ENCODE measurements at places on chromosomes 13 and 19.
A peak's percentile ranks its signal among the peaks of the same experiment; 100 is the strongest.

DNA sequence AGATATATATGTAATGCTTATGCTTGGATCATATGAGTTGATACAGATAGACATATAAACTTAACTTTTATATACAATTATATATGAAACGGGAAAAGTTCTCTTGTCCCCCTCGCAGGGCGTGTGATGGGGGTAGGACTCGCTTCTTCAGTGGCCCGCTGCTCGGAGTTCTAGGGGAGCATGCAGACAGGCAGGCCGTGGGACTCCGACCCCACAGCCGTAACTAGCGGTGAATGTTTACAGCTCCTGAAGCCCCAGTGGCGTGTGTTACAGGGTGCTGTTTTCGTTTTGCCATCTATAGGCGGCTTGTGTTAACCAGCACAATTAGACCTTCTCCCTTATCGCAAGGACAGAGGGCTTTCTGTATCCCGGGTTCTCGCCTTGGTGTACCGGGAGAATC, 1899.8 kb downstream of the PCDH9 start:
- no peaks in the 10 kb centered on the region for H3K4me1 ChIP-seq
- no peaks in the 10 kb centered on the region for H3K36me3 ChIP-seq
- H3K4me3 ChIP-seq = no peak overlapping the region
- H3K27me3 ChIP-seq = no peaks in the 10 kb centered on the region
- no peak overlapping the region for H3K27ac ChIP-seq

DNA sequence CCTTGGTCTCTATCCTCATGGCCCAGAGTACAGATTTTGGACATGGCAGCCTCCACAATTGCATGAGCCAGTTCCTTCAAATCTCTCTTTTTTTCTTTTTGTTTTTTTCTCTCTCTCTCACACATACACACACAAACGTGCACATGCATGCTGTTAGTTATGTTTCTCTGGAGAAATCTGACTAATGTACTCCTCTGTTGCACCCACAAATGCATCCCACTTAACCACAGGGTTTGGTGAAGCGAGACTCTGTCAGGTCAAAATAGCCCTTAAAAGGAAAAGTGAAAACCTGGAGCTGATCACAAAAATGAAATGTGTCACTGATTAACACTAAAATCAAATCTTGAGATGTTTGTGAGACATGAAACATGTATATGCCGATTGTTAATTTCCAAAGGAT, 374.6 kb upstream of the ARGLU1 start:
- no peak for DNase-seq
- H3K27me3 ChIP-seq = no peaks in the 10 kb centered on the region
- H3K36me3 ChIP-seq = no peaks in the 10 kb centered on the region
- no peak overlapping the region for H3K27ac ChIP-seq

- peaks cover 4% of the 10 kb centered on the region for H3K36me3 ChIP-seq
- H3K4me3 ChIP-seq = no peak overlapping the region
- no peak for DNase-seq
- no peaks in the 10 kb centered on the region for H3K27me3 ChIP-seq
- H3K4me1 ChIP-seq = peaks cover 36% of the 10 kb centered on the region
- no peak overlapping the region for H3K27ac ChIP-seq
Observed at GRCh38 chr13:24215732-24216131, 55.2 kb downstream of the SPATA13 start.

DNA sequence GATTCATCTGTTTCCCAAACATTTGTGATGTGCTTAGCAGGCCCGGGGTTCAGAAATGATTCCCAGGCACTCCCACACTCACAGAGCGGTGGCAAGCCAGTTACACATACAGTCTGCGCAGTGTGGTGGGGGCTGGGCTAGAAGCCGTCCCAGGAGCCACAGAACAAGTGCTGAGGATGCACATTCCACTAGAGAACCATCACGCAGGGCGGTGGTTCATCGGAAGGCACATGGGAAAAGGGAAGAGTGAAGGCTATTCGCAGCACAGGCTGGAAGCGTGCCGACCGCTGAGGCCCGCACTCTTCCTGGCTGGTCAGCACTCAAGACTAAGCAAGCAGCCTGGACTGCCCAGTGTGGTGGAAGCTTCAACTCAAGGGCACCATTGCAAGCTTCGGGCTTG, 126.3 kb upstream of the SLC7A1 start:
- H3K36me3 ChIP-seq = no peaks in the 10 kb centered on the region
- no peak for DNase-seq
- H3K27me3 ChIP-seq = peaks cover 5% of the 10 kb centered on the region

DNA sequence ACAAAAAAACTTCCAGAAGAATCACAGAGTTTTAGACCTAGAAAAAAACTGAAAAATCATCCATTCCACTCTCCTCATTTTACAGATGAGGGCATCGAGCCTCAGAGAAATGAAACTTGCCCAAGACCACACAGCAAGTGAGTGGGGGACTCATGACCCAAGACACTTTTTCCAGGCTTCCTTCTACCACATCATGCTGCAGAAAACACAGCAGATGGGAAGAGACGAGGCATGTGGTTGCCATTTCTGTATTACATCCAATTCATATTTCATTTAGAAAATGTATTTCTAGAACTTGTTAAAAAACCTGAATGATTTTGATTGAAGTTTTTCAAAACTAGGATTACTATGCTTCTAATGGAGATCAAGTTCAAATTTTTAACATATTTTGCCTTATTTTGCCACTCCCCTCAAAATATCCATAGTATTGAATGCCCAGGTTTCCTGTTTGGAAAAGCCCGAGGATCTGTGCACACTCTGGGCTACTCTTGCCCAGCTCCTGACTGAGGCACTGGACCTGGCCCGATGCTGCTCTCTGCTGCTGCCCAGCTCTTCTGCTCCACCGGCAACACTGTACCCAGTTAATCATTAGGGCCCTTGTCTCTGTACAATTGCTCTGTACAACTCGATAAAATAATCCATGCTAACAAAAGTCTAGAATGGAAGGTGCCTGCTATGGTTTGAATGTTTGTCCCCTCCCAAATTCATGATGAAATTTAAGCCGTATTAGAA, 157.4 kb downstream of the EFNB2 start:
- no peak for DNase-seq
- no peaks in the 10 kb centered on the region for H3K36me3 ChIP-seq
- H3K27me3 ChIP-seq = no peaks in the 10 kb centered on the region
- no peaks in the 10 kb centered on the region for H3K4me1 ChIP-seq
- no peak overlapping the region for H3K4me3 ChIP-seq
- H3K27ac ChIP-seq = no peak overlapping the region

GRCh38 chr13:45113233-45114224, 6.8 kb upstream of the GTF2F2 start:
- H3K4me1 ChIP-seq = peaks cover 11% of the 10 kb centered on the region
- H3K36me3 ChIP-seq = no peaks in the 10 kb centered on the region
- no peak overlapping the region for H3K27ac ChIP-seq
- H3K27me3 ChIP-seq = peaks cover 4% of the 10 kb centered on the region

DNA sequence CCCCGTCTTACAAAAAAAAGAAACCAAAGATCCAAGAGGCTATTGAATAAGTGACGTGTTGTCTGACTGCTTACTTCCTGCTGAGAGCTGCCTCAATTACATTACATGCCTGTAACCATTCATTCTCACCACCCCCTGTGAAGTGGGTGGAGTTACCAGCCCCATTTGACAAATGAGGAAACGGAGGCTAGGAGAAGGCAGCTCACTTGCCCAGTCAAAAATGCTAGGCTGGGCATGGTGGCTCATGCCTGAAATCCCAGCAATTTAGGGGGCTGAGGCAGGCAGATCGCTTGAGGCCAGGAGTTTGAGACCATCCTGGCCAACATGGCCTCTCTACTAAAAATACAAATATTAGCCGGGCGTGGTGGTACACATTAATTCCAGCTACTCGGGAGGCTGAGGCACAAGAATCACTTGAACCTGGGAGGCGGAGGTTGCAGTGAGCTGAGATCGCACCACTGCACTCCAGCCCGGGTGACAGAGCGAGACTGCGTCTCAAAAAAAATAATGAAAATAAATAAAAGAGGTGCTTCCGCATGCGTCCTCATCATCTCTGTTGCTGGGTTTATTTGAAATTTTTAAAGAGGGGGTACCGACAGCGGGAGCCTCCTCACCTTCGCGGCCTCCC, 499 bp downstream of the LSM7 start:
- DNase-seq = peak; percentile 84
- H3K36me3 ChIP-seq = peaks cover 38% of the 10 kb centered on the region
- H3K27me3 ChIP-seq = no peaks in the 10 kb centered on the region
- H3K4me3 ChIP-seq = peak overlapping the region; percentile 96
- H3K4me1 ChIP-seq = peaks cover 69% of the 10 kb centered on the region

DNA sequence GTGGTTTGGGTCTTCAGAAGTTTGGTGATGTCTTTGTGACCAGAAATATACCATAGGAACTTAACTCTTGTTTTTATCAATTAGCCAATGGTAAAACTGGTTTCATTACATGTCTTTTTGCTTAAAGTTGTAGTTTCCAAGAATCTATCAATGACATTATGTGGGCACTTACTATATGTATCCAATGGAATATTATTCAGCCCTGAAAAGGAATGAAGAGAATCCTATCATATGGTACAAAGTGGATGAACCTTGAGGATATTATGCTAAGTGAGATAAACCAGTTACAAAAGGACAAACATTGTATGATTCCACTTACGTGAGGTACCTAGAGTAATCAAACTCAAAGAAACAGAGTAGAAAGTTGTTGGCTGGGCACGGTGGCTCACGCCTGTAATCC, 26.4 kb downstream of the RCBTB1 start:
- H3K4me3 ChIP-seq = no peak overlapping the region
- no peaks in the 10 kb centered on the region for H3K27me3 ChIP-seq
- H3K4me1 ChIP-seq = peaks cover 11% of the 10 kb centered on the region
- no peak for DNase-seq

- no peaks in the 10 kb centered on the region for H3K36me3 ChIP-seq
- no peaks in the 10 kb centered on the region for H3K4me1 ChIP-seq
- H3K27me3 ChIP-seq = no peaks in the 10 kb centered on the region
- H3K27ac ChIP-seq = no peak overlapping the region
- no peak for DNase-seq
Observed at GRCh38 chr13:90477216-90477615, 870.3 kb upstream of the MIR17HG start.

DNA sequence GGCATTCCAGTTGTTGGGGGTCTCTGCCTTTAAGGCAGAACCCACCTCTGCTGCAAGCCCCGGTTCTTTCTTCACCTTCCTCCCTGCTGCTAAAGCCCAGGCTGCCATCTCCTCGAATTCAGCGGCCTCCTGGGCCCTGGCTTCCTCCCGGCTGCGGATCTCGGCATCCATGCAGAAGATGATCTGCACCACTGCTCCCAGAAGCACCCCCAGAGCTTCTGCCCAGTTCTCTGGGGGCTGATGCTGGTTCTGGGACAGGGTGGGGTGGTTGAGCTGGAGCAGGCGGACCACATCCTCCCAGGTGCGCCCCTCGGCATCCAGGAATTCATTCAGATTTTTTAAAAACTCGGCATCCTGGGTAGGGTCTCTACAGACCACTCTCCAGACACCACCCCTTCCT, 987 bp downstream of the PNMA8A start:
- no peaks in the 10 kb centered on the region for H3K4me1 ChIP-seq
- no peak for DNase-seq
- H3K27ac ChIP-seq = no peak overlapping the region
- peaks cover 40% of the 10 kb centered on the region for H3K27me3 ChIP-seq

DNA sequence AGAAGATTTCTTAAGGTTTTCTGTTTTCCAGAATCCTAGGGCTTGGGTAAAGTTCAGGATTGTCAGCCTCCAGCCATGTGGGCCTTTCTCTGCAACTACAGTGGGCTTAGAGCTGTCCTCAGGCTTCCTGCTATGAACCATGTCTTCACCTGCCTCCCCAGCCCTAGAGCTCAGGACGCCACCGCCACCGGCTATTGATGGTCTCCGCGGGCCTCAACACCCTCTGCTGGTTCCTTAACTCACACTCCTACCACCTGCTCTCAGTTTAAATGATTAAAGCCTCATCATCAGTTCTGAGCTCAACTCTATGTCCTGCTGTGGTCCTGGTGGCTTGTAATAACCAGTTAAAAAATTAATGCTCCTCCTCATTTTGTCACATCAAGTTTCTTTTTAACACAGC, 221.0 kb downstream of the EFNB2 start:
- H3K27ac ChIP-seq = no peak overlapping the region
- H3K27me3 ChIP-seq = no peaks in the 10 kb centered on the region
- DNase-seq = no peak
- no peak overlapping the region for H3K4me3 ChIP-seq

GRCh38 chr19:18278521-18279265, 2.7 kb downstream of the JUND start:
- no peaks in the 10 kb centered on the region for H3K27me3 ChIP-seq
- peaks cover 53% of the 10 kb centered on the region for H3K36me3 ChIP-seq
- H3K4me3 ChIP-seq = peak overlapping the region; percentile 96
- DNase-seq = peak; percentile 70
- H3K4me1 ChIP-seq = peaks cover 59% of the 10 kb centered on the region

DNA sequence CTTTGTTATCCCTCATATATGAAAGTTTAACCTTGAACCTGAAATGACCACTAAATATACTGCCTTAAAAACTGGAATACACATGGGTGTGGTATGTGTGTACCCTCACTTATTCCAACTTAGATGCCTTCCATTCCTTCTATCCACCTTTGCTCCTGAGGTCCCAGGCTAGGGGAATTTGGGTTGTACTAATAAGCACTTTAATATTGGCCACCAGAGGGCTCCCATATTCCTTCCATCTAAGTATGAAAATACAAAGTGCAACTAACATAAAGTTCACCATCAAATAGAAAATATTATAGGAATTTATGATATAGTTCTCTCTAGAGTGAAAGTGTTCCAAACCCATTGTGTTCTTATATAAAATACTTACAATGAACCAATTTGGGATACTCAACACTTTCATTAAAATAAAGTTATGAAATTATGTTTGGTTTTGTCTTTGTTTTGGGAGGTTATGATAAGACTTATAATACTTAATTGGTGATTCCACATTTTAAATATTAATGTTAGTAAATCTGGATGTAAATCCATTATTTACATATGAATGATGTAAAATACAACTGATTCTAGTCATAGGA, 62.3 kb downstream of the ITGBL1 start:
- peaks cover 14% of the 10 kb centered on the region for H3K27me3 ChIP-seq
- H3K4me1 ChIP-seq = peaks cover 12% of the 10 kb centered on the region
- H3K36me3 ChIP-seq = no peaks in the 10 kb centered on the region
- DNase-seq = peak; percentile 38

- H3K4me1 ChIP-seq = peaks cover 8% of the 10 kb centered on the region
- DNase-seq = no peak
Observed at GRCh38 chr19:54673222-54673621, 10.4 kb downstream of the LILRB4 start.

GRCh38 chr19:2266183-2266993, 10.2 kb upstream of the JSRP1 start:
- no peak overlapping the region for H3K4me3 ChIP-seq
- H3K27me3 ChIP-seq = no peaks in the 10 kb centered on the region
- peaks cover 21% of the 10 kb centered on the region for H3K4me1 ChIP-seq
- H3K36me3 ChIP-seq = peaks cover 11% of the 10 kb centered on the region

- H3K36me3 ChIP-seq = peaks cover 15% of the 10 kb centered on the region
- H3K27ac ChIP-seq = no peak overlapping the region
- peaks cover 2% of the 10 kb centered on the region for H3K27me3 ChIP-seq
- H3K4me1 ChIP-seq = peaks cover 24% of the 10 kb centered on the region
- H3K4me3 ChIP-seq = peak overlapping the region; percentile 64
Observed at GRCh38 chr19:18594824-18595373, 6.3 kb downstream of the REX1BD start.

Measured in activated CD8-positive, alpha-beta T cell treated with anti-CD3 and anti-CD28 coated beads, Interleukin-2, amount 10 ng/mL, durations not matched to agents 7 days and 5 days (primary cell).